Activated naive CD4-positive, alpha-beta T cell (primary cell): ENCODE measurements at places on chromosomes 11 and 22.

- no peak for DNase-seq
Measured at GRCh38 chr11:122744357-122744756, 88.8 kb downstream of the UBASH3B start.

DNA sequence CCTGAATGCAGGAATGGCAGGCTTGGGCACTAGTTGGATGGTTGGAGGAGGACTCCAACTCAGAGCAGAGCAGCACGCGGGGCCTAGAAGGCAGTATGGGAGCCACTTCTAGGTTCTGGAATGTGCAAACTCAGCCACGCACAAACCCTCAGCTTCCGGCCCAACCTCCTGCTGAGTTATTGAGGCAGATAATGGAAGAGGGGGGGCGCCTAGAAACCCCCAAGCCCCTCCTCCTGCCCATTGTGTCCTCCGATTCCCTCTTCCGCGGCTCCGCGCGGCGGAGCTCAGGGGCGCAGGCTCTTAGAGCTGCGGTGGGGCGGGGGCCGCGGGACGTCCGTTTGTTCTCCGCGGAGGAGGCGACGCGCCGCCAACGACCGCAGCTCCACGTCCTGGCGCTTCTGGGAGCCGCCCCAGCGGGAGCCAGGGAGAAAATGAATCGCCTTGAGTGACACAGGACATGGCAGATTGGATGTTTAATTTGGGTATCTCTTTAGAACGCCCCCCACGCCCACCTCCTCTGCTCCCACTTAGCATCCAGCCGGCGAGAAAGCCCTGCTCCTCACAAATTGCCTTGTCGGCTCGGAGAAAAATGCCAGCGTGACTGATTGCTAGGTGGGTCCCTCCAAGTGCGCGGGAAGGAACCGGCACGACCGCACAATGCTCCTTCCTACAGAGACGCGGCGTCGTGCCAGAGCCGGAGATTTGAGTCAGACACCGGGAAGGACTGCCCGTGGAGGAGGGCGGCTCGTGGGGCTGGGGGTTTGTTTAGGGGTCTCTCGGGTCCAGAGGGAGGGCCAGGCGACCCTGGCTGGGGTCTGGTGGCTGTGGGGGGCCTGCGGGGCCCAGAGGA is 144.6 kb downstream of the NECTIN1 start:
- DNase-seq: no peak

DNA sequence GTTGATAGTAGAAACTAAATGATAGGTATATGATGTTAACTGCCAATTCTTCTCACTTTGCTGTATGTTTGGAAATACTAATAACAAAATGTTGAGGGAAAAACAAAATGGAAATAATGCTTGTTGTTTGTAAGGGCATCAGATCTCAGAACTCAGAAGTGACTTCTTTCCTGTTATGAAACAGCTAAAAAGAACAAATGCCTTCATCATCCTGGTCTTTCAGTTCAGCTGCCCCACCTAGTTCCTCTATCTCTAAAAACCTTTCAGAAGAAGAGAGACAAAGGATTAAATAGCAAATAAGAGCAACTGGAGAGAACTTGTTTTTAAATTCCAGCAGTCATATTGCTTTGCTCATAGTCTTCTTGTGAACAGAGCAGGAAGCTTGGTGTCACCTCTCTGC is 345.3 kb upstream of the NCAM1 start:
- DNase-seq: no peak

DNA sequence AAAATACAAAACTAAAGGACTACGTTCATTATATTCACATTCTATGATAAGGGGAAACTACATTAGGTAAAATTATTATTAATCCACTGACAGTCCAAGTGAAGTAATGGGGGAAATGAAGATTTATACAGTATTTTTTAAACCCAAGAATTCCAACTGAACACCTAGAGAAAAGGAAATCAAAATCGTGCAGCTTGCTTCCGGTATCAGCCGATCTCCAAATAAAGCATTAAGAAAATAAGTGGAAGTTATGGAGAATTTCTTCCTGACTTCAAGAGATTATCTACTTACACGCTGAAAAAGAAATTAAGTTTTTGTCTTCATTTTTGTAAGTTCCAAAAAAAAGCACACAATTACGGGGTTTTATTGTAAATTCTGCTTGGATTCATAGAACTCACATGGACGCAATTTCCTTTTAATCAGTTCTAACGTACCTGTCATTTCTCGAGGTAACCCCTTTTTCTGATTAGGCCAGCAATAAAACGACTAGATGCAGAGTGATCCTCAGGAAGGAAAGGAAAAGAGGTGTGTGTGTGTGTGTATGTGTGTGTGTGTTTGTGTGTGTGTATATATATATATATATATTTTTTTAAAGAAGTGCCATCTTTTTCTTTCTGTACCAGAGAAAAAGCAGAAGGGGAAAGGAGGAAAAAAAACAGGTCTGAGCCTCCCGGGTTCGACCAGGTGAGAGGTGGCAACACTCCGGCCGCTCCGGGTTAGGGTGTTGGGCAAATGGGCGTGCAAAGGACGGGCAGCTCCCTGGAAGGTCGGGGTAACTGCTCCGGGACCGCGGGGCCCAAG is 1.1 kb downstream of the ZBTB44 start:
- DNase-seq: no peak

DNA sequence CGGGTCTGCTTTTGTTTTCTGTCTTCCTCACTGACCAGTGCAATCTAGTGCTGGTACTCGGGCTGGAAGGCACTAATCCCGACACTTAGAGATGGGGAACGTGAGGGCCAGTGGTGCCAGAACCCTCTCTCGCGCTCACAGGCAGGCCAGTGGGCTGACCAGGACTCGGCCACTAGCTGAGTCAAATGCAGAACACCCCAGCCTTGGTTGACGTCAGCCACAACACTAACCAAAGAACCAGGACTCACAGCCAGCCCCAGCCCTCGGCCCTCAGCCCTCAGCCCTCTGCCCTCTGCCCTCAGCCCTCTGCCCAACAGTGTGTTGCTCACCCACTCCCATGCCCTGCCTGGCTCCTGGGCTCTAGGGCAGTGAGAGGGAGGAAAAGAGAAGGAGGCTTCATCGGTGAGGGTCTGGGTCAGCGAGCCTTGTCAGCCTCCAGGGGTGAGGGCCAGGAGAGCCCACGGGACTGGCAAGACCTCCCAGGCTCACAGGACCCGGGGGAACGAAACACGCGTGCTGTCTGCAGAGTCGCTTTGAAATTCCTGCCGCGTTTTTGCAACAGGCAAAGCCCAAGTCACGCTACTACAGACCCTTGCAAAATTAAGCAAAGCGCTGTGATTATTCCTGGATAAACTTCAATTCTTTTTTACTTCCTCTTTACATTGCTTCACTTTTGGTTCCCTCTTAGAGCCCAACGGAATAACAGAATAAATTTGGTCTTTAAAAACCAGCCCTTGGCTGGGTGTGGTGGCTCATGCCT is 27.5 kb downstream of the KIAA0930 start:
- DNase-seq: no peak

DNA sequence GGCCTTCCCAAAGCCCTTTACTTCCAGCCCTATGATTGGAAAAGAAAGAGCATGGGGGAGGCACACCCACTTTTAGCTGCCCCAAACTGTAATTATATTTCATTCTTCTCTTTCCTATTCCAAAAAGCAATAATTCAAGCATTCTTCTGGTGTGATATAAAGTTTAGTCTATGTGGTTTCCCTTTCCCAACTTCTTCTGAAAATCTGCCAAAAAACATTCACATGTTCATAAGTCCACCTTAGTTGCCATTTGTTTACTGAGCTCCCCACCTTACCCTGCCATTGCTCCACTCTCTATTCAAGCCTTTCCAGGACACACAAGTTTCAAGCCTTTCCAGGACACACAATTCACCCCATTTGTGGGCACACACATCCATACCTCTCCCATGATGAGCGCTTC is 111.6 kb upstream of the BMAL1 start:
- DNase-seq: no peak

- DNase-seq: no peak
Measured at GRCh38 chr22:27331526-27332281, 469.9 kb downstream of the MN1 start.

DNA sequence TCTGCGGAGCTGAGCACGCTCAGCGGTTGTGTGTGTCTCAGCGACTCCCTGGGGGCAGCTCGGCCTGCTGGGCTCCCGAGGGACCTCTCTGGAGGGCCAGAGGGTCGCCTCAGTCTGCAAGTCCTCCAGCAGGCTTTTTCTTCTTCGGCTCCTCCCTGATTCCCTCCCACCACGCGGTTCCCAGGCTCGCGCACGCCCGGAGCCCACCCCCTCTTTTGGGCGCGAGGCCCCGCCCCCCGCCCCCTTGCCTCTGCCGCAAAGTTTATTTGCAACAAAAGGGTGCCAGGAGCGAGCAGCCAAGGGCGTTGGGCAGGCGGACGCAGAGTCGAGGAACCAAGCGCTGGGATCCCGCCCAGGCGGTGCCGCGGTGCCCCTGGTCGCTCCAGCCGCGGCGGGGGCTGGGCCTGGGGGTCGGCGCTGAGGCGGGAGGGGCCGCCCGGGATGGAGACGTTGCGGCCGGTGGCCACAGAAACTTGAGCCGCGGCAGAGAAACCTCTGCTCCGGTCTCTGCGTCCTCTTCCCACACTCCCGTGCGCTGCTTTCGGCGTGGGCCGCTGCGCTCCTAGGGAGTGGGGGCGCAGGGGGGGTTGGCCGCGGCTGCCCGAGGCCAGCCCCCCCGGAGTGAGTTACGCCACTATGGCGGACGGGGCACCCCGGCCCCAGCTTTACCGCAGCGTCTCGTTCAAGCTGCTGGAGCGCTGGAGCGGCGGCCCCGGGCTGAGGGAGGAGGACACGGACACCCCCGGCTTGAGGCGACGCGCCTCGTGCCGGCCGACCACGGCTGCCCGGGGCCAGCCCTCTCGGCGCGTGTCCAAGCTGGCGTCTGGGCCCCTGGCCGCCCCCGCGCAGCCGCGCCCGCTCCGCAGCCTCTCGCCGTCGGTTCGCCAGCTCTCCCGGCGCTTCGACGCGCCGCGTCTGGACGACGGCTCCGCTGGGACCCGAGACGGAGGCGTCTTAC is at the start of gene ARHGEF17:
ARHGEF17 (plus strand) TSS at position 274 of the 958 bp plus-strand sequence; CDS start at position 637, 363 bp downstream.
- no peak for DNase-seq

- DNase-seq: no peak
Measured at GRCh38 chr22:19797086-19798002, 36.8 kb downstream of the TBX1 start.

DNA sequence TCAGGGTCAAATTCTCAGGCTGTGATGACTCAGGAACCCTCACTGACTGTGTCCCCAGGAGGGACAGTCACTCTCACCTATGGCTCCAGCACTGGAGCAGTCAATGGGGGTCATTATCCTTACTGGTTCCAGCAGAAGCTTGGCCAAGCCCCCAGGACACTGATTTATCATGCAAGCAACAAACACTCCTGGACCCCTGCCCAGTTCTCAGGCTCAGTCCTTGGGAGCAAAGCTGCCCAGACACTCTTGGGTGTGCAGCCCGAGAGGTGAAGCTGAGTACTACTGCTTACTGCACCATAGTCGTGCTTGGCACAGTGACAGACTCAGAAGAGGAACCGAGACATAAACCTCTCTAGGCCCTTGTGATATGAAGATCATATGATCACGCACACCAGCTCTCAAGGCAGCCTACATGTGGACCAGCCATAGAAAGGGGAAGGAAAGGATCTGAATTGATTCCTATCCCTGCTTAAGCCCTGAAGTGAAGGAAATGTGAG is 58.2 kb downstream of the ZNF280B start:
- no peak for DNase-seq
